ENCODE measurements at places on chromosomes 4 and X.

GRCh38 chr4:92551616-92552015, 247.8 kb downstream of the GRID2 start:
- DNase-seq, result no peak

DNA sequence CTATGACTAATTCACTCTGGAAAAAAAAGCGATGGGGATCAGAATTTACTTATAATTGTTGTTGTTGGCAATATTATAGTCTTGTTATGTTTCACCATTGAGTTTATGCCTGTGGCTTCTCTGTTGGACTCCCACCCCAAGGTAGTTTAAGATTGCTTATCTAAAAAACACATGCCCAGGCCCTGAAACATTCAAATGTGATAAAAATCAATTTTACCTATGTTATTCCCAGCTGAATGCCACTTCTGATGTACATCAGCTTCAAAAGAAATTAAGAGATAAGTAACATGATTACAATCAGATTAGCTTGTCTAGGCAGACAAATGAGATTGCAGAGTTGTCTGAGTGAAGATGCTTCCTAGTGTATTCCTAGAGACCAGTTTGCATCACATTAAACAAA, 484.7 kb downstream of the PCDH7 start:
- DNase-seq, result no peak

DNA sequence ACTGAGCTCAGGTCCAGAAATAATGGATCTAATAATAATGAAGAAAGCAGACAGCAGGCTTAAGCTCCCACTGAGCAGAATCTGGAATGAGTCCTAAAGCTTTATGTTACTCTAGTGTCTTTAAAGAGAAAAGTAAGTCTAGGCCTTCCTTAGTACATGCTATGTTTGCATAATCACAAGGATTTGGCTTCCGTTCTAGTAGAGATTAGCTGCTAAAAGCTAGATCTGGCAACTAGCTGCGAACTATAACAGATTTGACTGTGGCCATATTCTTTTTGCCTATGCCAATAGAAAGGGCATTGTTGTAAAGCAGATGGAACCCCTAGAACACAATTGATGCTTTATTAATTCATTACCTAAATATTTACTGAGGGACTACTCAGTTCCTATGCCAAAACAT, 19.0 kb downstream of the COX7B2 start:
- DNase-seq, result no peak

GRCh38 chrX:9911487-9911886, 55.7 kb upstream of the CLDN34 start:
- no peak for DNase-seq

- no peak for DNase-seq
Measured at GRCh38 chr4:167826281-167826680, 266.1 kb upstream of the ANXA10 start.

DNA sequence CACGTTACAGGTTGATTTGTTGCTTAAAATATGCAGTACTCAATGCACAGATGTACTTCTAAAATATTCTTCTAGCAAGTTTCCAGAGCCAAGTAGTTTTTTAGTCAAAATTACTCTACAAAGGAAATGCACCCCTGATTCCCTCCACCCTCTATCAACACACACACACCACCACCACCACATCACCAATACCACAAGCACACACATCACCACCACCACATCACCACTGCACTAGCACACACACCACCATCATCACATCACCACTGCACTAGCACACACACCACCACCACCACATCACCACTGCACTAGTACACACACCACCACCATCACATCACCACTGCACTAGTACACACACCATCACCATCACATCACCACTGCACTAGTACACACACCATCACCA, 105.2 kb upstream of the FRG1 start:
- no peak for DNase-seq

DNA sequence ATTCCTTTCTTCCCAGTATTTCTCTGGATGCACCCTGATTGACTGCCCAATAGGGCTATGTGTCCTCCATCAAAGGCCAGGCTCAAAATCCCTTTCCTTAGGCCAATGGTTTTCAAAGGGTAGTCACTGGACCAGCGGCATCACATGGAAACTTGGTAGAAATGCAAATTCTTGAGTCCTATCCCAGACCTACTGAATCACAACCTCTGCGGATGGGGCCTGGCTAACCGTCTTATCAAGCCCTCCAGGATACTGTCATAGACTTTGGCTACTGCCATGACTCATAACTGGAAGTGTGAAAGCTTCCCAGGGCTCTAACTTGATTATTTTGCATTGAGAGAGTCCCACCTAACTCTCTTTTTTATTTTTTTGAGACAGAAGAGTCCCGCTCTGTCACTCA, 71.9 kb upstream of the TFDP3 start:
- DNase-seq, result no peak

- DNase-seq, result no peak
Measured at GRCh38 chr4:111997785-111998184, 147.5 kb upstream of the FAM241A start.

DNA sequence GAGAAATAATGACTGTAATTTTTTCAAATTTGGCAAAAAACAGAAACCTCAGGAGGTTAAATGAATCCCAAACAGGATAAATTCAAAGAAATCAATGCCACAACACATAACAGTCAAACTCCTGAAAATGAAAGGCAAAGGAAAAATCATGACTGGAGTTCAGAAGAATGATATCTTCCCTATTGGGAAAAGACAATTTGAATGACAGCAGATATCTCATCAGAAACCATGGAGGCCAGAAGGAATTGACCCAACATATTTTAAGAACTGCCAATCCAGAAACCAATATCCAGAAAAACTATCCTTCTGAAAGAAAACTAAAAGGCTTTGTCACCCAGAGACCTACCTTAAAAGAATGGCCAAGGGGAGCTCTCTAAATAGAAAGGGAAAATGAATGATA, 40.1 kb upstream of the MAMLD1 start:
- DNase-seq, result no peak
